ENCODE measurements at places on chromosomes 2 and 18.

DNA sequence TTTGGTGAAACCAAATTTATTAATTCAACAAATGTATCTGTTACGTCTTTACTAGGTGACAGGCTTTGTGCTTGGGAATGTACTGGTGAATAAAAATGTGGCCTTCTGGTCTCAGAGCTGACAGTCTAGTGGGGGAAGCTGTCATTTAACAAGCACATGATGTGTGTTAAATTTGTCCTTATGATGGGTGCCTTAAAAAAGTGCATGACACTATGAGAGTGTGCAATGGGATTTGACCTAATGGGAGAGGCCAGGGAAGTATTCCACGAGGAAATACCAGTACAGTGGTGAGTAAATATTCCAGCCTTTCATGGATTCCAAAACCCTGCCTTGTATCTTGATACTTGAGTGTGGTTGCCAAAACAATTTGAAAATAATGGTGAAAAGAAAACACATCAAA, 308.9 kb downstream of the PLCL1 start:
- DNase-seq: no peak

DNA sequence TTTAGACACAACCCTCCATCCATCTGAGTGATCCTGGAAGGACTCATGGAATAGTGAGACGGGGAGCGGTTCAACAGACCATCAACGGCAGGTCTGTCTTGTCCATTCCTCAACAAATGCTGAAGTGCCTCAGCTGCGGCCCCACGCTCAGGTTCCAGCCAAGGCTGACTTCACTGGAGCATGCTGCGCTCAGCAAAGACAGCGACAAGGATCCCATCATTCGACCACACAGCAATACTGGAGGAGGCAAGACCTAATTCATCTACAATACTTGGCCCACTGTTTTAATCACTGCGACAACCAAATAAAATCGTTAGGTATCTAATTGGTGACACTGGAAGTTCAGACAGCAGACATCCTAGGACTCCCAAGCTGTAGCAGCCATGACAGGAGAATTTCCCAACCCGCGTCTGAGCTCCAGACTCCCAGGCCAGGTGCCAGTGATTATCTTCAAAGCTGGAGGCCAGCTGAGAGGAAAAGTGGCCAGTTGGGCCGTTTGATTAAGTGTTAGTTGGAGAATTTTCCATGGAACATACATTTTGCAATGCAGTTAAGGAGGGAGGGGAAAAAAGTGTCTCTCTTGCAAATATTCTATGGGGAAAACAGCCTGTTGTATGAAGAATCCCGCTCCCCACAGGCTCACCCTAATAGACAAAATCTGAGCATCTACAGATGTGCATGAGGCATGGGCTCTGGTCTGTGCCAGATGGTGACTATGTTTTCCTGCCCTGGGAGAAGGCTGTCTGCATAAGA, 92.5 kb upstream of the SLC35G4 start:
- DNase-seq: peak; percentile 40

DNA sequence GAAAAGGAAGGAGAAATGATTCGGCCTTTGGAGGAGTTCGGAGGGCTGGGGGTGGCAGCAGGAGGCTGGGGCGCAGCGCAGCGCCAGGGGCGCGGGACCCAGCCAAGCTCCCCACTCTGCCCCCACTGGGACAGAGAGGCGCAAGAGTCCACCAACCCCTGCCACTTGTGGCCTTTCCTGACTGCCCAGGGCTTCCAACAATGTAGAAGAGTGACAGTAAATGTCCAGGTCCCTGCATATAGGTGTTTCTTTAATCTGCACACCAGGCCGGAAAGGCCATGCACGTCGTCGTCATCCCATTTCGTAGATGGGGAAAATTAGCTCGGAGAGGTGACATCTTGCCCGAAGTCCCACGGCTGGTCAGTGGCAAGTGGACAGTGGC, 96.6 kb downstream of the INHBB start:
- no peak for DNase-seq

DNA sequence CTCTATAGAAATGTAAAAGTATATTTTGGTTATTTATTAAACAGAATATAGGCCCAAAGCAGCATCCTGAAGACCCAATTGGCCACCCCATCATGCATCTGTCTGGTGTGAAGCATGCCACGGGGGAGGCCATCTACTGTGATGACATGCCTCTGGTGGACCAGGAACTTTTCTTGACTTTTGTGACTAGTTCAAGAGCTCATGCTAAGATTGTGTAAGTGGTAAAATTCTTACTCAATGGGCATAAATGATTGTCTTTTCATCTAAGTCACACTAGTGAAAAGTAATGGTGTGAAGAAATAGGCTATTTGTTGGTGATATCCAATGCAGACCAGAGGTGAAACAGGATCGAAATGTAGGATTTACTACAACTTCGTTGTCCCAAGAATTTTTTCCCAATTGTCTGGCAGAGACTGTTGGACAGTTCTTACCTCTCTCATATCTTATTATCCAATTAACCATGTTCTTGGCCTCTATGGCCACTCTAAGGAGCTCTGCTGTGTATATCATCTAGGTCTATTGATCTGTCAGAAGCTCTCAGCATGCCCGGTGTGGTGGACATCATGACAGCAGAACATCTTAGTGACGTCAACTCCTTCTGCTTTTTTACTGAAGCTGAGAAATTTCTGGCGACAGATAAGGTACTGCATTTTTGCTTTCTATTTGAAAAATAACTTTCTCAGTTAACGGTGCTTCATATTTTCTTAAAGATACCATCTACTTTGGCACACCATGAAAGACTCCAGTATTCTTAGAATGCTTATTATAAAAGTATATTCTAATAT, 35.0 kb downstream of the AOX1 start:
- no peak for DNase-seq

- no peak for DNase-seq
Observed at GRCh38 chr2:6845312-6845711, 20.4 kb downstream of the CMPK2 start.

DNA sequence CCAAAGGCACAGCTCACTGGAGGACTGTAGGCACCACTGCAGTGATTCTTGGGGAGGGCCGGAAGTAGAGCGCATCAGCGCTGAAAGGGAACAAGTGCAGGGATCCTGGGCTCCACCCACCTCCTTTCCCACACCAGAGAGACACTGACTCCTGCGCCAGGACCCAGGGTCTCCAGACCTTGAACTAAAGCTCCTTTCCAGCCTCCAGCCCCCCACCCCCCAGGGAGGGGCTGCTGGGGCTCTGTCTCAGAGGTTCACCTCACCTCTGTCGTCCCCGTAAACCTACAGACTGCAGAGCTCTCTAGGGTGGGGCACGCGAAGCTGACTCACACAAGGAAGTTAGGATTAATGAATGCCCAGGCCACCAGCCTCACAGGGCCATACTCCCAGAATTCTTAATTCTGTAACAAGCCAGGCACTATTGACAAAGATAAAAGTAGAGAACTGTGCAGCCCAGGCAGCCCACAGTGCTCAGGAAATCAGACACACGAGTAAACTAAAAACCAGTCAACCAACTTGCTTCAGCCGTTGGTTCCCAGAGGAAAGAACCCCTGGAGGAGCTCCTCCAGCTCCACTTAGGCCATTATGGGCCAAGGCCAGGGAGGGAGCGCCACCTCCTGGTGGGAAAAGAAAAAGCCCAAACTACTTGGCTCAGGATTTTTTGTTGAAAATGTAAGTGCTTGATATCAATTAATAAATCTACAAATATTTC, 45.1 kb upstream of the ACAA2 start:
- peak; percentile 86 for DNase-seq

DNA sequence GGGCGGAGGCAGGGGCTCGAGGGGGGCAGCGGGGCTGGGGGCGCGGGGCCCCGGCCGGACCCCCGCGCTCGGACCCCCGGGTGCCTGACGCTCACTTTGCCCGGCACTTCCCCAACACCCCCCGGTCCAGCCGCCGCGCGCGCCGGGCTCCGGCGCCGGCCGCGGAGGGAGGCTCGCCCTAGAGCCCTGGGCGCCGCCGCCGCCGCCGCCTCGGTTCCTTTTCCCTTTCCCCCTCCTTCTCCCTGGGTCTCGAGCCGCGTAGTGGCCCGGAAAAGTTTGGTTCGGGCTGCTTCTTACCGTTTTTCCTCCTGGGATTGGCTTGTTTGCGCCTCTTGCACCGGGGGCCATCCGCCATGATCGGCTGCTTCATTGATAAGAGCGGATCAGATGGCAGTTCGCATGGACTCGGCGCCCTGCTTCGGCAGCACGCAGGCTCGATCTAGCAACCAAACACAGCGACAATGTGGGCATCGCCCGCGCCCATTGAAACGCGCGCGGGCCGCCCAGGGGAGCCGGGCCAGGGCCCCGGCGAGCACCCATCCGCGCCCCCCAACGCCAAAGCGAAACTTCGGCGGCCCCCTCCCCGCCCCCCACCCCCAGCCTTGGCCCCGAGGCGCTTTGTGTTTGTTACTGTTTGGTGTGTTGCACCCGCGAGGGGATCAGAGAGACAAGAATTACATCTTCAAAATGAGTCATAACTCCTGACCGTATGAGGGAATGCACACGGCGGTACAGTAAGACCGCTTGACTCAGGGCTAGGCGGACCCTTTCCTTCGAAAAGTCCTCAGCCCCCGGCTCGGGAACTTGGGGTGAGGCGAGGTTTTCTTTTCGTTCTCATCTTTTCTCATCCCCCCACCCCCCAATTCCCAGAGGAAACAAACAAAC, 2.7 kb downstream of the ZEB2 start:
- peak; percentile 74 for DNase-seq

DNA sequence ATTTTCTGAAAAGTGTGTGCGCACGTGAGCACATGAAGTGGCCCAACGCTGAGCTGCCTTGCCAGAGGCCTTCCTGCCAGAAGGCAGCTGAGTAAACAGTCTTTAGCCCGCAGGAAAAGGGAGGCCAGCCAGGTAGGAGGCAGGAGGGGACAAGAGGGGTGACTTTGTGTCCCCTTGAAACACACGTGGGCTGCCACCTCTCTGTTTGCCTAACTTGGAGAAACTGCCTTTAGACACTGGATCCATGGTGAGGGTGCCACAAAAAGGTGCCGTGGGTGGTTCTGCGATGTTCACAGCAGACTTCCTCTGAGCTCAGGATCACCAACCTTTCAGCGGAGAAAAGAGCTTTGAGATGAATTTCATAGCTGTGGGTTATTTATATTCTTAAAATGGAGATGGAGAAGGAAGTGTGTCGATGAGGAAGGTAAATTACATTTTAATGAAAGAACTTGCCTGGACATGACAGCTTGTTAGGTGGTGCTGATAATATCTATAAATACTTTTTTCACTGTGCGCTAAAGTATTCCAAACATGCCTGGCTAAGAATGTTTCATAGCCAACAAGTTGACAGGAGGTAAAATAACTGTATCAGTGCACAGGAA, 36.6 kb upstream of the ASB1 start:
- DNase-seq: peak; percentile 58

DNA sequence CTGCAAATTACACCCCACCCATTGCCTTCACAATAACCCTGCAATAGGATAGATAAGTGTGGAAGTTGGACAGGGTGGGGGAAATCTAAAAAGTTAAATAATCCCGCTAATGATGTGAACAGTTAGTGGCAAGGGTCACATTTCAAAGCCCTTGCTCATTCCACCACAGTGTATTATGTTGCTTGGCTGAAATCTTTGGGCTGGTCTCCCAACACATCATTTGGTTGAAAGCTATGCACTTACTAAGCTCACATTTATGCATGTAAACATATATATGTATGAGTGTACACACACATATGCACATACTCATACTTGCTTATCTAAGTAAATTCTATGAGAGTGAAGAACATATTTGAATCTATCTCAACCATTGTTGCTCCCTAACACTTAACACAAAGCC, 197.8 kb downstream of the RDH14 start:
- no peak for DNase-seq

GRCh38 chr2:145622285-145622684, 1102.4 kb upstream of the ZEB2 start:
- no peak for DNase-seq

DNA sequence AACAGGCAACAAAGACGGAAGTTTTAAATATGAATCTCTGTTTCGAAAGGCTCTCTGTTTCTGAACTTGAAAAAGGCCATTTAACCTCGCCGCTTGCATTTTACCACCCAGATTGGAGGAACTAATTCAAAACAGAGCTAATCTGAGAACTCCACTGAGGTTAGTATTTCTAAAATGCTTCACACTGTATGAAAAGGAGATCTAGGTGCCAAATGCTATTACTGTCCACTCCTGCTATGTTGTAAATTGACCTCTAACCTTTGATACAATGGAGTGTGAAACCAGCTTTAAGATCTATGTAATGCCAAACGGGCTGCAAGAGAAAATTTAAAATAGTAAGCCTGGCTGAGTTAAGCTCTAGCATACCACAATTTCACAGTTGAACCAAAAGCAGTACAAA, 364.5 kb downstream of the IRS1 start:
- DNase-seq: peak; percentile 28

DNA sequence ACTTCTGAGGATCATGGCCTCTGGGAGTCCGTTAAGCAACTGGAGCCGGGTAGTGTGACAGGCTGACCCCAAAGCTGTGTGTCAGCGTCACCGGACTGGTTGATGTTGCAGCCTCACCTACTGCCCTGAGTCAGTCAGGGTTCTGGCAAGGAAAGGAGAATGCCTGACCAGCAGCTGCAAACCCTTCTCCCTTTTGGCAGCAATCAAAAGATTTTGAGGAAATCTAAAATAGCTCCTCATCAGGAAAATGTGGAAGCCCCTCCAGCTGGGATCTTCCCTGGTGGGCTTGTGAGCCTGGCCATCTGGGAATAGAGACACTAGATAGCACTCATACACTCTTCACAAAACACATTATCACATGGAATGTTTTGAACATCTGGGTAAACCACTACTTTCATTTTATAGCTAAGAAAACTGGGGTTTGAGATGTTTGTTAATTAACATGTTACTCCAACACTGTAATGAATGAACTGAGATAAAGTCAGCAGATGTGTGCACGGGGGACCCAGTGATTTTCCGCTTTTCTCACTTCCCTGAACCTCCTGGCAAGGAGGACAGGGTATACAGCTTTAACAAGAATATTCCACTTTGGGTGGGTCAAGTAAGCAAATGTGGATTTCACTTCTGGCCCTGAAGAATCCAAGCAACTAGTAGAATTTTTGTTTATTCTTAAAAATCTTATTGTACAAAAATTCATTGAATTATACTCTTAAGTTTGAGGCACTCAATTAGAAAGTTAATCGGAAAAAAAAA, 24.7 kb downstream of the CLUL1 start:
- DNase-seq: no peak

- no peak for DNase-seq
Observed at GRCh38 chr2:7681881-7682461, 764.8 kb downstream of the RNF144A start.

- DNase-seq: no peak
Observed at GRCh38 chr18:38444971-38445803, 879.6 kb upstream of the CELF4 start.

- no peak for DNase-seq
Observed at GRCh38 chr2:100906131-100906530, 86.2 kb downstream of the NPAS2 start.

DNA sequence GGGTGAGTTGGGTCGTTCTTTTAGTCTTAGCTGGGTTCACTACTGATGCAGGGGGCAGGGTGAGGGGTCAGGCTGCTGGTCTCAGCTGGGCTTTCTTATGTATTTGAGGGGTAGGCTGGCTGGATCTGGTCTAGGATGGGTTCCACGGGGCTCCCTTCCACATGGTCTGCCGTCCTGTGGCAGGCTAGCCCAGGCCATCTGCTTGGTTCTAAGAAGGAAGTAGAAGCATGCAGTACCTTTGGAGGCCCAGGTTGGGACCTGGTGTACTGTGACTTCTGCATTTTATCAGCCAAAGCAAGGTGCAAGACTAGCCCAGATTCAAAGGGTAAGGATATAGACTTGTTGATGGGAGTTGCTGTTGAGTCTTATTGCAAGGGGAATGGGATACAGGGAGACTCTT, 35.5 kb upstream of the MGAT5 start:
- no peak for DNase-seq
